CD4-positive, alpha-beta T cell treated with Interleukin-15 for 4 hours (primary cell): ENCODE measurements at places on chromosomes 6 and 20.

- no peak for DNase-seq
These were observed 104.1 kb downstream of the TCP11 start for GRCh38 chr6:35036828-35037663.

- no peak for DNase-seq
These were observed 10.9 kb upstream of the PKIG start for GRCh38 chr20:44571362-44571988.

- no peak for DNase-seq
These were observed 177.8 kb upstream of the ARID1B start for GRCh38 chr6:156599366-156599765.

DNA sequence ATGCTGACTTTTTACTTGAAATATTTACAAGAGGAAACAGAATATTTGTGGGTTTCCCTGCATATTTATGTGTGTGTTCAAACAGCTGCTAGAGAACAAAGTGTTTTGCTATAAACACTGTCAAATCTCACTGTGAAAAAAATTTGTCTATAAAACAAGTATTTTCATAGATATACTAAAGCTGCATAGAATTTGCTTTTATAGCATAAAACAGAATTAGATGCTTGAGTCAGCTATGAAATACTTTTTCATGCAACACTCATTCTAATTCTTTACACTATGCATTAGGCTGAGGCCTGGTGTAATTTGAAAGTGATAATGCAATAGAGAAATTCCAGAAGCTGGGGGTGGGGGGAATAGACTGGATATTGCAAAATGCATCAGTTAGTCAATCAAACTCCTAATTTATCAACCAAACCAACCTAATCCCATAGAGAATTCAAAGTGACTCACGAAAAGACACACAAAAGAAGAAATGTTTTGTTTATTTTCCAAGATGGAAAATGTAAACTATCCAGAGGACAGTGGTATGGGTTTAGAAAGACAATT is 148.2 kb downstream of the LAMA2 start:
- DNase-seq = no peak

- DNase-seq = no peak
These were observed 38.0 kb downstream of the TRIM38 start for GRCh38 chr6:26000366-26001144.

DNA sequence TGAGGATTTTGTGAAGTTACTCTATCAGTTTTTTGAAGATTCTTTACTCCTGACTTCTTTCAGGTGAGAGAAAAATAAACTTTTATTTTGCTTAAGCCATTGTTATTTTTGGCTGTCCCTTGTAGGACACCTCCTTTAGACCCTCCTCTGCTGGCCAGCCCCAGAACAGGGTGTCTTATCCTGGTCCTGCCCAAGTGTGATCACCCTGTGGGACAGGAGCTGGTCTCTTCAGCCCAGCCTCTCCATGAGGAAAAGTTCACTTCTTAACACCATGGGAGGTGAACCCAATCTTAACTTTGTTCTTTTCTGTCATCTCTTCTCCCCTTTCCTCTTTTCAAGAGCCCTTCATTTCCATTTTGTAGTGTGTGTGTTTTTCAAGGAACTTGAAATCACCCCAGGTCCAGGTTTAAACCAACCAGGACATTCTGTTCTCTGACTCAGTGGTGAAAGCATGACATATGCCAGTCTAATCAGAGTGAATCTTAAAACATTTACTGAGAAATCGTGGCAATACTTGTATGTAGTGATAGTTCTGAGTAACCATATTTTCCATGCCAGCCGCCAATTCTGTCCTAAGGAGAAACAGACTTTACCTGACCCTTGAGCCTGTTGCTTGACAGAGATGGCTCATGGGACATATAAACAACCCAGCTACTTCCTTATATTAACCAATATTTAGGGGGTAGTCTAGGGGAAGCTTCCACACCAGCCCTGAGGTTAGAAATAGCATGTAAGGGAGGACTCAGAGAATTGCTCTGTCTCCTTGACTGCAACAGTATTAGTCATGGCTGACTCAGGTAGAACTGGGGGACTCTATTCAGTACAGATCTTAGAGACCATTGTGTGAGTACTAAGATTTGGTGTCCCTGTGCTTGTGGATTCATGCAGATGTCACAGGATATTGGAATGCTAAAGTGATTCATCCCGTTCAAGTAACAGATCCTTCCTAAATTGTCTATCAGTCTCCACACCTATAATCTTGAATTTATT is 48.8 kb downstream of the FLRT3 start:
- no peak for DNase-seq

- no peak for DNase-seq
These were observed 158.8 kb downstream of the FOXA2 start for GRCh38 chr20:22425344-22426295.

GRCh38 chr20:50085481-50086365 is 27.2 kb downstream of the UBE2V1 start:
- DNase-seq = peak; percentile 52

- DNase-seq = no peak
These were observed 2.2 kb downstream of the IBTK start for GRCh38 chr6:82245376-82245775.

- no peak for DNase-seq
These were observed 134.1 kb downstream of the CD109 start for GRCh38 chr6:73830119-73830518.

GRCh38 chr20:10644458-10645204 is 29.2 kb downstream of the JAG1 start:
- no peak for DNase-seq

DNA sequence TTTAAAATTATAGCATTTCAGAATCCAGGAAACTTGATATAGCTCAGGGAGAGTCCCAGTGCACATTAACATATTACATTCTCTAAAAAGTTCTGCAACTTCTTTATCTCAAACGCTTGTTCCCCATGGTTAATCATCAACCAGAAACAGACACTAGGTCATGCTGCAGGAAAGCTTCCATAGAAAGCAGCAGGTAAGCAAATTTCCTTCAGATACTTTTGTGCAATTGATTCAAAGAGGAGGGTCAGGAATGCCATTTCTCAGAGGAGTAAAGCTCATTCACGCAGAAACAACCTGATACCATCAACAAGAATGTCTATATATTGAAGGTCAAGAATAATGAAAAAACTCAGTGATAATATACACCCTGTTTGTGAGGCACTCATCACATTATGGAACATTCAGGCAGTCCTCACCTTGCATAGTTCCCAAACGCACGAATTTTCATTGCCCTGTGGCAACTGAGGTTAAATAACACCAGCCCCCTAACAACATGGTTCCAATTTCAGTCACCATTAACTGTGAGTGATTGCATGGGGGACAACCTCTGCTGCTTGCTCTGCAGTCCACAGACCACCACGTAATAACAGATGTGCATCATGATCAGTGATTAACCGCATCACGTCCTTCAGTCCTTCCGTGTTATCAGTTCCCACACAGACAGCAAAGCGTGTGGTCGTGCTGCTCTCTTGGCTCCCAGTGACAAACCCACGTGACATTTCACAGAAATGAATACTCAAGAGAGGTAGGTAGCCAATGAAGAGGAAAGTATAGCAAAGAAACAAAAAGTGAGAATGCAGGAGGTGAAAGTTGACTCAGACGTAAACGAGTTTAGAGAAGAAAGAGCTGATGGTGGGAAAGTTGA is 95.7 kb downstream of the LY86 start:
- DNase-seq = no peak

DNA sequence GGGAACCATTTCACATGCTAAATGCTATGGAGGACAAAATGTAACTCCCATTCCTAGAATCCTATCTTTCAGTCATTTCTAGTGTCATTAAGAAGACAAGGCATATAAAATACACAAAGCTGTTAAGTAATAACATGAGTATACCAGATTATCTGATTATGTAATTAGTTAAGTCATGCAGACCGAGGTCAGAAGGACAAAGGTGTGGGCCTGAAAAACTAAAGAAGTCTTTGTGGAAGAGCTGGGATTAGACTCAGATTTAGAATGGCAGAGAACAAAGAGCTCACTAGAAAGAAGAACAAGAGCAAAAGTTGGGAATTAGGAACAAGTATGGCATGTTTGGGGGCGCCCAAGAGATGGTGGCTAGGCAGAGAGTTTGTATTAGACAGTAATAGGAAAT is 37.0 kb downstream of the EFHC1 start:
- DNase-seq = no peak

DNA sequence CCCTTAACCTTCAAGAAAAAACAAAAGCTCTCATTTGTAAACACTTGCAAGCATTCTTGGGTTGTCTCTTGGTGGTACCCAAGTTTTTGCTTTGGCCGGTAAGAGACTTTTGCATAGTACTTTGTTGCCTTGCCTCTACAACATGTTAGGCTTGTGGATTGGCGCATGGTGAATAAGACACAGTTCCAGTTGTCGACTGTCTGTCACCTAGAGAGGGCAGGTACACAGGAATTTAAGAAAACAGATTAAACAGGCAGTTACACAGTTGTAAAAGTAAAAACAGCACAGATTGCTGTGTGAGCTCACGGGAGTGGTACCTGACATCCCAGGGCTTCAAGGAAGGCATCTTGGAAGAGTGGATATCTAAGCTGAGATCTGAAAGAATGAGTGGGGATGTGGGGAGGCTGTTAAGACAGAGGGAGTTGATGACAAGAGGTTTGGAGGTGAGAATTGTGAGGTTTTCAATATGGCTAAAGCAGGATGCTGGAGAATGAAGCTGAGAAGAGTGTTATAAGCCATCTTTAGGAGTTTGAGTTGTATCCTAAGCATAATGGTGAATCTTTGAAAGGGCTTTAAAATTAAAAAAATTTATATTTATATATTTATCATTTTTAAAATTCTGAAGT is 19.2 kb downstream of the UTRN start:
- DNase-seq = no peak

DNA sequence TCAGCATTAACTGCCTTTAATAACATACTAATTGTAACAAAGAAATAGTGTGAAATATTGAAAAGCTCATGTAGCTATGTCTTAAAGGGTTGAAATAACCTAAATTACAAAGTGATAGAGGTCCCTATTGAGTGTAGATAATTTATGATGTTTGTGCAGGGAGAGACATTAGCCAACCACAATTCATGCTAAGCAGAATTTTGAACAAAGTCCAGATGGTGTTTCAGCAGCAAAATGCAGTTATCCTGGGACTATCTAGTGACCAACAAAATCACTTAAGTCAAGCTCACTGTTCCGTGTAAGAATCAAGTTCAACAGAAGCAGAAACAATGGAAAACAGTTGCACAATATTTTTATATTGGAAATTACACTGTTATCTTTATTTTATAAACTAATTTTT is 218.5 kb downstream of the SIM1 start:
- DNase-seq = no peak

- no peak for DNase-seq
These were observed 112.8 kb downstream of the ARHGAP18 start for GRCh38 chr6:129597023-129597713.

GRCh38 chr6:116165596-116165995 is 39.7 kb upstream of the COL10A1 start:
- DNase-seq = no peak

DNA sequence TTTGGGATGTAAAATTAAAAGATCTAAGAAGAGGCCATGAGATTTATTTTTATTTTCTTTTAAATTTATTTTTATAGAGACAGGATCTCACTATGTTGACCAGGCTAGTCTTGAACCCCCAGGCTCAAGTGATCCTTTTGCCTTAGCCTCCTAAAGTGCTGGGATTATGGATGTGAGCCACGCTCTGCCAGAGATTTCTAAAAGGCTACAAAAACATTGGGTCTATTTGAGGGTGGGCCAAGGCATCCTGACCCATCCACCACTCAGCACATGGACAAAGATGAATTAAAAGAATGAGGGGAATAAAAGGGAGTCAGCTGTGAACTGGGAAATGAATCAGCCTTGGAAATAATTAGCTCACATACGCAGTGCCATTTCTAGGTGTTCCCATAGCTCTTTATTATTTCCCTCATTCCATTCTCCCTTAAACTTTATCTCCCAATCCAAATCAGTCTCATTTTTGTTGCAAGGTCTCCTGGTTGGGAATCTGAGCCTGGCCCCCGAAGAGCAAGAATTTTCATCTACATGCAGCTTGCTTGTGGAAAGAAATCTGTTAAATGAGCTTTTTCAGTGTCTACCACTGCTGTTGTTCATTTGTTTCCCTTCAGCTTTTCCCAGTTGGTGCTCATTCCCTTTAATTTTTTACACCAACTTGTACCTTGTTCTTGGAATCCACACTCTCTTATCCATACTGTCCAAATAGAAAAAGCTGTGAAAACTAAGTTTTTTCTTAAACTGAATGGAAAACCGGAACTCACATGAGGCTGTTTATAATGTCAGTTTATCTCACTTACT is 66.9 kb downstream of the MKKS start:
- DNase-seq = no peak

GRCh38 chr6:56101141-56101553 is 146.2 kb downstream of the COL21A1 start:
- peak; percentile 0 for DNase-seq

DNA sequence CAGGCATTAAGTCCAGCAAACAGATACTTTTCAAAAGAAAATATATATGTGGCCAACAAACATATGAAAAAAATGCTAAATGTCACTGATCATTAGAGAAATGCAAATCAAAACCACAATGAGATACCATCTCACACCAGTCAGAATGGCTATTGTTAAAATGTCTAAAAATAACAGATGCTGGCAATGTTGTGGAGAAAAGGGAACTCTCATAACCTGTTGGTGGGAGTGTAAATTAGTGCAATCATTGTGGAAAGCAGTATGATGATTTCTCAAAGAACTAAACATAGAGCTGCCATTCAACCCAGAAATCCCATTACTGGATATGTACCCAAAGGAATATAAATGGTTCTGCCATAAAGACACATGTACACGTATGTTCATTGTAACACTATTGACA is 20.6 kb downstream of the KCNQ5 start:
- DNase-seq = no peak

GRCh38 chr20:1122388-1123315 is 4.2 kb downstream of the PSMF1 start:
- peak; percentile 6 for DNase-seq

- no peak for DNase-seq
These were observed 6.9 kb upstream of the RPS6KA2 start for GRCh38 chr6:166633732-166634535.

- DNase-seq = no peak
These were observed 221.5 kb upstream of the DEFB112 start for GRCh38 chr6:50271266-50271665.

DNA sequence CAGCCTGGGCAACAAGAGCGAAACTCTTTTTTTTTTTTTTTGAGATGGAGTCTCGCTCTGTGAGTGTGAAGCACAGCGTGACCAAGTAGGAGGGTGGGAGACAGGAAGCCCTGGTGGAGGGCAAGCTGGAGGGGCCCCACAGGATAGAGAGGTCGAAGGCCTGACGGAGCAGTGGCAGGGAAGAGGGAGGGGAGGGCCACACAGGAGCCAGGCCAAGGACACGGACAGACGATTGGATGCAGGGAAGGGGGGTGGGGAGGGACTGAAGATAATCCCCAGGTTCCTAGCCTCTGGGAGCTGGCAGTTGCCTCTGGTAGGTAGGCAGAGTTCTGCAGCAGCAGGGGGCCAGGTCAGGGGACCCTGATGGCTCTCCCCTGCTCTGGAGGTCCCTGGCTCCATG is 10.8 kb upstream of the GUCA1A start:
- DNase-seq = no peak

DNA sequence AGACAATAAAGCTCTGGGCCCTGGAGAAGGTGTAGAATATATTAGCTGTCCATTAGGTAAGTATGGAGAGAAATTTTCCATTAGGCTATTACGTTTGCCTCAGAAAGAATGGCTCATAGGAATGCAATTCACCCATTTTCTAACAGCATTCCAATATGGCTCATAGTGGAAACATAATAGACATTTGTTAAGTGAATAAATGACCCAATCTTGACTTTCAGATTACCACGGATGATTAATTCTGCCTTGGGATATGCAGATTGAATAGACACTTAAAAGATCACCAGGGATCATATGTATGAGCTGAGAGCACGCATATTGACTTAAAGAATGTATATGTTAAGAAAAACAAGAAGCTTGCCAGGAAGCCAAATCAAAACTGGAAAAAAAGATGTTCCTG is 209.1 kb upstream of the CDYL start:
- no peak for DNase-seq
